CD4-positive, alpha-beta T cell (primary cell): ENCODE measurements at places on chromosomes 5 and 9.

- DNase-seq = peak; percentile 27
Observed at GRCh38 chr9:124286292-124286931, 28.7 kb downstream of the NEK6 start.

DNA sequence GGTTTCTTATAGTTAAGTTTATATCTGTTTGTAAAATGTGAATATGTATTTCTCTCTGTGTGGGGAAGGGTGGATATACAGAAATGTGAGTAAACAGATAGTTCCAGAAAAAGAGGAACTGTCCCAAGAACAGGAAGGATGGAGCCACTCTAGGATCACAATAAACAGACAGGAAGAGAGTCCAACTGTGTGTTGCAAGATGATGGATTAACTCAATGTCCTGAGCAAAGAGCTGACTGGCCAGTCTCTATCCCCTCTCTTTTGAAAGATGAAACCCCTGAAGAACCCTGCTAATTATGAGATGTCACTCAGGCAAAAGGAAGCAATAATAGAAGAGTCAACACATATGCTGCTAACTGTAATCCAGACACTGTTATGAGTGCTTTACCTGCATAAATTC is 202.7 kb downstream of the SEMA6A start:
- DNase-seq = no peak

DNA sequence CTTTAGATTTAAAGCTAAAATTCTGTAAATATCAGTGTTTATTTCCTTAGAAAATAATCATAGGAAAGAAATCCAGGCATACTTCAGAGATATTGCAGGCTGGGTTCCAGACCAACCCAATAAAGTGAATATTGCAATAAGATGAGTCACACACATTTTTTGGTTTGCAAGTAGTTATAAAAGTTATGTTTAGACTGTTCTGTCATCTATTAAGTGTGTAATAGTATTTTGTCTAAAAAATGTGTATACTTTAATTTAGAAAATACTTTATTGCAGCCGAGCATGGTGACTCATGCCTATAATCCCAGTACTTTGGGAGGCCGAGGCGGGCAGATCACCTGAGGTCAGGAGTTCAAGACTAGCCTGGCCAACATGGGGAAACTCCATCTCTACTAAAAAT is 6.9 kb upstream of the RIC1 start:
- DNase-seq = no peak

DNA sequence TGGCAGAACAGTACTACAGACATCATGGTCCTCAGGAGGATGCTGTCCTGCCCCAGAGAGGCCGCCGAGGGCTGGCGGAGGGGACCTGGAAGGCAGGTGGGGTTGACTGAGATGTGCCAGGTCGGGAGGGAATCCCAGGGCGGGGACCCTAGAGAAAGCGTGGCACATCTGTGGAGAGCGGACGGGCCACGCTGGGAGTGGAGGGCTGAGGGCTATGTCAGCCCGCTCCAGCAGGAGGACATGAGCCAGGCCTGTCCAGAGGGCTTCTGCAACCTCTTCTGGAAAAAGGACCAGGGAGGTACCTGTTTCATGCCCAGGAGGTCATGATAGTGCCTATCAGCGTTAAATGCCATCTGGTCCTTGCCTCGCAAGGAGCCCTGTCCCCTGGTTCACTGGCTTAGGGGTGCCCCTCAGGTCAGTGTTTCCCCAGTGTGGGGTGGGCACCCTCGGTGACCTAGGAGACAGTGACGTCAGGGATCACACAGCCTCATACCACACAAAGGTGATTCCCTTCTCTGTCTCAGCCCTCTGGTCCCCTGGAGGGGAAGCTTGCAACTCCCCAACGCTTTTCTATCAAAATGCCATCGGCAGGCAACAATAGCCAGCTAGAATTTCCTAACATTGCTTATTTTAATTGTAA is 103.6 kb upstream of the IER5L start:
- DNase-seq = no peak

DNA sequence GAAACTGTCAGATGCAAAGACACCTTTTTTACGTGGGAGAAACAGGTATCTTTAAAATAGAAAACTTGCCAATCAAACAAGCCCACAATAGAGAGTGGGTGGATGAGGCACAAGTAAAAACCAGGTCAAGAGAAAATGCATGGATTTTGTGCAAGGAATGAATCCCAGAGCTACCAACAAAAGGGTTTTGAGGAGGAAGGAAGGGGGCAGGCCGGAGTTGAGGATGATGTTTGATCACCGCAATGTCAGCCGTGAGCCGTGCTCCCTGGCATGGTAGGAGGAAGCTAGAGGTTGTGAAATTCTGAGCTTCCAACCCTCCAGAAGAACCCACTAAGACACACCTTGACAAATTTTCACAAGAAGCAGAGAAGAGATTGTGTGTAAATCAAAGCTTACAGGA is 53.2 kb downstream of the HRH2 start:
- DNase-seq = no peak

GRCh38 chr9:120935383-120935857 is 8.8 kb upstream of the TRAF1 start:
- DNase-seq = no peak

- no peak for DNase-seq
Observed at GRCh38 chr9:83070261-83070660, 7.3 kb upstream of the RASEF start.

DNA sequence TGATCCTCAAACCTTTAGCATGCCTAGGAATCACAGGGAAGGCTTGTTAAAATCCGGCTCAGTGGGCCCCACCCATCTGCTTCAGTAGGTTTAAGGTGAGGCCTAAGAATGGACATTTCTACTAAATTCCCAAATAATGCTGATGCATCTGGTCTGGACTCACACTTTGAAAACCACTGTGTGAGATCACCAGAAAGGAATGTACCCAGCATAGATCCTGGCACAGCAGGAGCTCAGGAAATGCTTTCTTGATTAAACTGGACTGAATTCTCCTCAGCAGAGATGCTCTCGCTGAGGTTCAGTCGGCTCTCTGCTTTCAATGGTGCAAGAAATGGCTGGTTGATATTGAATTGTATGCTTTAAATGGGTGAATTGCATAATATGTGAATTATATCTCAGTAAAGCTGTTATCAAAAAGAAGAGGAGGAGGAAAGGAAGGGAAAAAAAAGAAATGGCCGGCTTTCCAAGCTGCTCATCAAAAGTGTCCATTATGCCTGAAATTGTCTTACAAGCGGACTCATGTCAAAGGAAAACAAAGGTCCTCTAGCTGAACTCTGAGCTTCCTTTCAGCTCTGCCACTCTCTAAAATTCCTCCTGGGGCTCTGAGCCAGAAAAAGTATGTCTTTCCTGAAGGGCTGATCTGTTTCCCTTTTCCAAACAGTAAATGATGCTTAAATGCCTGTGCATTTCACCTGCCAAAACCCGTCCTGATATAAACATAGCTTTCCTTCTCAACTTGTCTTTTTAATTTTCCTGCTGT is 77.6 kb upstream of the SAP30L start:
- no peak for DNase-seq

- no peak for DNase-seq
Observed at GRCh38 chr5:53890490-53890889, 330.1 kb downstream of the NDUFS4 start.

- no peak for DNase-seq
Observed at GRCh38 chr5:53730943-53731342, 170.5 kb downstream of the NDUFS4 start.

- no peak for DNase-seq
Observed at GRCh38 chr5:178241688-178242231, 9.2 kb upstream of the PHYKPL start.

GRCh38 chr5:75551471-75551870 is 39.8 kb downstream of the POLK start:
- DNase-seq = no peak

GRCh38 chr5:180360078-180360957 is 7.2 kb upstream of the GFPT2 start:
- no peak for DNase-seq

- DNase-seq = no peak
Observed at GRCh38 chr5:80083101-80083890, 48.1 kb downstream of the THBS4 start.

- DNase-seq = no peak
Observed at GRCh38 chr9:8114826-8115225, 315.2 kb upstream of the DMAC1 start.

DNA sequence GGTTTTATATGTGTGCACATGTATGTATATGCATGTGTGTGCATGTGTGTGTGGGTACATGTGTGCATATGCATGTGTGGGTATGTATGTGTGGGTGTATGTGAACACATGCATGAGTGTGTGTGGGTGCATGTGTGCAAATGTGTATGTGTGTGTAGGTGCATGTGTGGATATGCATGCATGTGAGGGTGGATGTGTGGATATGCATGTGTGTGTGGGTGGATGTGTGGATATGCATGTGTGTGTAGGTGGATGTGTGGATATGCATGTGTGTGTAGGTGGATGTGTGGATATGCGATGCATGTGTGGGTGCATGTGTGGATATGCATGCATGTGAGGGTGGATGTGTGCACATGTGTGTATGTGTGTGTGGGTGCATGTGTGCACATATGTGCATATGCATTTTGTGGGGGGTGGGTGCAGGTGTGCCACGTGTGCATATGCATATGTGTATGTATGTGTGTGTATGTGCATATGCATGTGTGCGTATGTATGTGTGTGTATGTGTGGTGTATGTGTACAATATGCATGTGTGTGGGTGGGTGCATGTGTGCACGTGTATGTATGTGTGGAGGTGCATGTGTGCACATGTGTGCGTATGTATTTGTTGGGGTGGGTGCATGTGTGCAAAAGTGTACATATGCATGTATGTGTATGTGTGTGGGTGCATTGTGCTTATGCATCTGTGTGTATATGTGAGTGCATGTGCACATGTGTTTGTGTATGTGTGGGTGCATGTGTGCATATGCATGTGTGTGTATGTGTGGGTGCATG is 144.2 kb downstream of the GAS1 start:
- DNase-seq = no peak

- DNase-seq = no peak
Observed at GRCh38 chr9:32401488-32401887, 17.0 kb downstream of the ACO1 start.

GRCh38 chr9:112111461-112111860 is 63.6 kb downstream of the SUSD1 start:
- no peak for DNase-seq

DNA sequence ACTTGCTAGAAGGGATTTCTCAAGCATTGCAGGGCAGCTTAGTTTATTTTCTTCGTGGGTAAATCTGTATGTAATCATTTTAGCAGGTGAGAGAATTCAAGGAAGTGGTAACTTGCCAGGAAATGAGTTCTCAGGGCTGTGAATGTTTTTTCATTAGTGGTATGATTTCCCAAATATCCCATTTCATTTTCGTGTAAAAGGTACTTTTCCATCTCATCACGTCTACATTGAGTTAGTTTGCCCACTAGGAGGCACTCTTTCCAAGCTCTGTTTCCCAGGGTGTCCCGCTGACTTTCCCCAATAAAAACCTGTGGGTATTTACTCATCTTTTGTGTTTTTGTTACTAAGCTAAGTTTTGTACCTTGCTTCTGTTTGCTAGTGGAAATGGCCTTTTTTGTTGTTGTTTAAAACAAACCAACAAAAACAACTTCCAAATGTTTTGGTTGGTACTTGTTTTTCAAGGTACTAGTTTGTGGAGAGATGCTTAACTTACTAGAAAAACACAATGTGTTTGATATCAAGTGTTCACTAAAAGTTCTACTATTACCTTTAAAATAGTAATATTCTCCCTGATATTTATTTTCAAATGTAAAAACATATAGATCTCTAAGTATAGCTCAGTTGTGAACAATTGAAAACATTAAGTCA is 373.6 kb downstream of the ADGRV1 start:
- DNase-seq = peak; percentile 44

DNA sequence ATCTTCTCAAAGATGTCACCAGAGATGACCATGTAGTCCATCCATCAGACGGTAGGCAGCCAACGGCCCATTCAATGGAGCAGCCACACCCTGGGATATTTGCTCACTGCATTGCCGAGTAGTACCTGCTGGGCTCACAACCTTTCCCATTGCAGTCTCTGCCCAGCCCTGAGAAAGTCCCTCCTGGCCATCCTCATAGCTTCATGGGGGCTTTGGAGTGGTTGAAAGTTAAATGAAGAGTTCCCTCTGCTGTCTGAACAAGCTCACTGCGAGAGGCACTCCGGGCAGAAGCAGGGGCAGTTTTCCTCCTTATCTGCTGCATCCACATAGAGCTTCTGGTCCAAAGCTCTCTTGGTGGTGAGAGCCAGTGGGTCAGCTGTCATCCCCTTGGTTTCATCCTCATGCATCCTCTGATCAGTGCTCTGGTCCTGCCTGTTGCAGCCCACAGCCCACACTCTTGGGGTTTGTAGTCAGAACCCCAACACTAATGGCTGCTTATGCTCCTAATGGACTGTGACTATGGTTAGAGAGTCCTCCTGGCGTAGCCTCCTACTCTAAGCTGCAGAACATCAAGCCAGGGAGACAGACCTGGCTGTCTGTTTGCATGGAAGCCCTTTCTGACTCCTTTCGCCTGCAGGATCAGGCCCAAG is 23.3 kb downstream of the TNFSF8 start:
- peak; percentile 34 for DNase-seq
